ENCODE measurements at places on chromosomes 1 and 21. TPM values are rescaled to one million over a fixed set of nuclear protein-coding genes. Genes with fewer than 3 reads are reported as not detected.

The LRRIQ3 gene
- total RNA-seq, result 0.32 TPM

The LCE6A gene
- total RNA-seq, result not detected

The MFAP2 gene
- 70.2 TPM for total RNA-seq

The BTF3L4 gene
- total RNA-seq, result 76.4 TPM

The SMCP gene
- total RNA-seq, result not detected

The ZNF593OS gene
- total RNA-seq, result 0.32 TPM

The ITLN2 gene
- total RNA-seq, result not detected

GRCh38 chr21:39612233-39613040, at the start of gene B3GALT5:
B3GALT5 (plus strand) TSS chr21:39612940; CDS start chr21:39660560, 47,620 bp downstream.
- DNase-seq, result peak; percentile 35

DNA sequence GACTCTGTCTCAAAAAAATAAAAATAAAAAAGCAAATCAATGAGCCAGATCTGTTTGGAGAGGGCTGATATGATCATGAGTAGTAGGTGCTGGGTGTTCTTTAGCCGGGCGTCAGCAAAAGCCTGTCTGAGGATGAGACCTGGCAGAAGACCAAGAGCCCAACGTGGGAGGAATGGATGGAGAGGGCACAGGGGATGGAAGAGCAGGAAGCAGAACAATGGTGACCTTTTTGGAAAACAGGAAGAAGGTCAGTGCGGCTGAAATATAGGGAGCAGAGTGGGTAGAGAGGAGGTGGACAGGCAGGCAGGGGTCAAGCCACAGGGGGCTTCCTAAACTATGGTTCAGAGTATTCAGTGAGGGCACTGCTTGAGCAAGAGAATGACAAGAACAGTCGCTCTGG, 30.9 kb downstream of the VWA5B1 start:
- no peak for DNase-seq

DNA sequence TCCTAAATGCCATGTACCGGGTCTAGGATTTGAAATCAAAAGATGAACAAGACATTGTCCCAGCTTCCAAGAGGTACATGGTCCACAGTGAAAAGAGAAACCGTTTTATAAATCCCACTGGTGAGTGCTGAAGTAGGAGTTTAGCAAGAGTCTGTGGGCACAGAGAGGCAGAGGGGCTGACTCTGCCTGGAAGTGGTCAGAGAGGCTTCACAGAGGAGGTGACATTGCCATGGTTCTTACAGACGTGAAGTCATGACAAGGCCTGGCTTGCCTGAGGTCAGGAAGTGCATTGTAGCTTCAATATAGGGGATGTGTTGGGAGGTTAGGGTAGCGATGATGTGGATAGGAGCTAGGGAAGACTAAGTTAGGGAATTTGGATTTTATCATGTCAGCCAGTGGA, 28.4 kb downstream of the MAPKAPK2 start:
- no peak for DNase-seq

GRCh38 chr1:62621907-62622306, 24.6 kb downstream of the ANGPTL3 start:
- DNase-seq, result peak; percentile 93

DNA sequence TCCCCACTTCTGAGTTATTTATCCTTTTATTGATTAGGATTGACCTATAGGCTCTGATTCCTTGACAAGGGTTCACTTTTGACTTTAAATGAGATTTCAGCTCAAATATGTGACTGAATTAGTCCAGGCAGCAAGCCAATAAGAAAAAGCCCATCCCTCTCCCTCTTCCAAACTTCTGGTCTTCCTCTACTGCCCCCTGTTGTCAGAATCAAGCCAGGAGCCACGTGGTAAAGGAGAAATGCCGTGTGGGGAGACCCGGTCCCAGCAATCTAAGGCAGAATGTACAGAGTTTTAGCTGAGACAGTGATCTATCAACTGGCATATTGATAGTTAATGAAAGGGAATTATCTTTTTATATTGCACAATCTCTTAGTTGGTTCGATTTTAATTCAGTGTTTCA, 5.2 kb downstream of the ADAMTS5 start:
- no peak for DNase-seq

GRCh38 chr1:213953806-213954205, 34.0 kb upstream of the PROX1 start:
- no peak for DNase-seq

GRCh38 chr1:220003610-220004299, 42.5 kb downstream of the EPRS1 start:
- DNase-seq, result no peak

GRCh38 chr1:7912743-7913557, 27.7 kb downstream of the TNFRSF9 start:
- no peak for DNase-seq

DNA sequence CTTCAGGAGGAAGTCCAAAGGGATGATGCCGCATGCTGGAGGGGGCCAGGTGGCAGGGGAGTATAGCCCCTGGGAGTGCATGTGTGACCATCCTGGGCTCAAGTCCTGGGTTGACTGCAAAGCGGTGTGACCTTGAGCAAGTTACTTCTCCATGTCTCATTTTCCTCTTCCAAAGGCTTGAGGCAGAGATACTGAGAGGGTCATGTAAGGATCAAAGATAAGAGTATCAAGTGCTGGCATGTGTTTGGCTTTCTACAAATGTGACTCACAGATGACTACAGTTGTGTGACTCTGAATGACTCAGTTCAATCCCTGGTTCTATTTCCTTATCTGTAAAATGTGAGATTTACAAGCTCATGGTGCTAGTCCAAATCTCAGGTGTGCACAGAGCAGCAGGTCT, 26.1 kb downstream of the PROK1 start:
- DNase-seq, result peak; percentile 61

GRCh38 chr1:20076710-20077461, 6.9 kb downstream of the PLA2G5 start:
- no peak for DNase-seq

DNA sequence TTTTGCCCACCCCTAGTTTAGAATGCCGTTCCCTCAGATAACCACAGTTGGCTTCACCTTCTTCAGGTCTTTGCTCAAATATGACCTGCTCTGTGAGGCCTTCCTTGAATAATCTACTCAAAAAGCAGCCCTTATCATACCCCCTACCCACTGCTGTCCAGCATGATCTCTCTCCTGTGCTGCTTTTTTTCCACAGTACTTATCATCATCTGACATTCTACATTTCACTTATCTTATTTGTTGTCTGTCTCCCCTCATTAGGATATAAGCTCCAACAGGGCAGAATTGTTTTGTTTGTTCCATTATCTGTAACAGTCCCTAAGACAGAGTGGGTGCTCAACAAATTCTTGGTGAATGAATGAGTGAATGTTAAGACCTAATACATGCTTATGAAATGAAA, 18.1 kb downstream of the USP24 start:
- no peak for DNase-seq

DNA sequence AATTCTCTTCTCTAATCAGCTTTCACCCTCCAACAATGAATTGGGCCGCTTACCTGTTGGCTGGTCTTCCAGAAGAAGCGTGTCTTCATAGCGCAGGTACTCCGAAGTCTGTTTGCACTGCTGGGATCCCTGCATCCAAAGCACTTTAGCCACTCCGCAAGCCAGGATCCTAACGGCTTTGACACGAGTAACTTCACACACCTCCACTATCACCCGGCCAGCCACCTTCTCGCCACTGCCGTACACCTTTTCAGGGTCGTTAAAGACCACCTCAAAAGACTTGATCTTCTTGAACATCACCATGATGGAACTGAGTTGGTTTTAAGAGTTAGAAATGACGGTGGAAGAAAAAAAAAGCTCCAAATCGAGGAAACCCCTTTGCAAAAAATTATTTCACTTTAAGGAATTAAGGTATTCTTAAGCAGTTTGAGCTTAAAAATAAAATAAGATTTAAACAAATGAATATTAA, 381 bp downstream of the TXNIP start:
- no peak for DNase-seq

- no peak for DNase-seq
These were observed 24.9 kb upstream of the TADA1 start for GRCh38 chr1:166900987-166901386.

- no peak for DNase-seq
These were observed 86.4 kb downstream of the RUNX1 start for GRCh38 chr21:34962586-34963222.

DNA sequence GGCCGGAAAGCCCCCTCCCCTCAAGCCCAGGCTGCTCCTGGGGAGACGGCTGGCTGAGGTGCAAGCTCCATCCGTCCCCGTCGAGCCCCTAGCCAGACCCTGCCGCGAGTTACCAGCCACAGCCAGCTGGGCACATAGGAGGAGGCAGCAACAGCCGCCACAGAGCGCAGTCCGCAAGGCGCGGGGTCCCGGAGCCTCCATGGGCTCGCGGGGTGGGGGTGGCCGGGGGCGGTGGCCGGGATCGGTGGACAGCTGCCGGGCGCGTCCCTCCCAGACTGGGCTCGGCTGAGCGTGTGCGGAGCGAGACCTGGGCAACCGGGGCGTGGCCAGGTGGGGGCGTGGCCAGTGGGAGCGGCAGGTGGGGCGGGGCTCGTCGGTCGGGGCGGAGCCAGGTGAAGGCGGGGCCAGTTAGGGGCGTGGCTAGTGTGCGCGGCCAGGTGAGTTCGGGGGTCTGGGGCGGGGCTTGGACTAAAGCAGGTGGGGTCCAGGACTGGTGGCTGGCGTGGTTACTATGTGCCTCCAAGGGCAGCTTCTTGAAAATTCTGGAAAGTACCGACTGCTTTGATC, at the start of gene CD164L2:
CD164L2 (minus strand) TSS at position 295 of the 567 bp plus-strand sequence; CDS start at position 201, 94 bp downstream.
- no peak for DNase-seq

DNA sequence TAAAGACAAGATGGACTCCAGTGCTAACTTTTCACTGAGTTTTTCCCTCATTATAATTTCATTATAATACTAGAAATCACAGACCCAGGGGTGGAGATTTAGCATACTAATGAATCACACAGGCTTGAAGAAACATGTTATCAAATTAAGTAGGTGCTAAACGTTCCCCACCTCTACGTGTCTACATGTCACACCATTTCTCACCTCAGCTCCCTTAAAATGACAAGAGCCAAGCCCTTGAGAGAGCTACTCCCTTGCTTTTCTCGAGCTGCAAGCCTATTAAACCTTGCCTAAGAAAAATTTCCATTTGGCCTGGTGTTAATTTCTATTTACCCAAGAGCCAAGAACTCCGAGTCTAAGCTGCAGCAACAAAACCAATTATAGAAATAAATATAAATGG, 396.3 kb upstream of the NEGR1 start:
- no peak for DNase-seq

- no peak for DNase-seq
These were observed 166.2 kb downstream of the ASTN1 start for GRCh38 chr1:176998183-176998795.

GRCh38 chr1:31593770-31594632, 17.7 kb downstream of the TINAGL1 start:
- peak; percentile 78 for DNase-seq

DNA sequence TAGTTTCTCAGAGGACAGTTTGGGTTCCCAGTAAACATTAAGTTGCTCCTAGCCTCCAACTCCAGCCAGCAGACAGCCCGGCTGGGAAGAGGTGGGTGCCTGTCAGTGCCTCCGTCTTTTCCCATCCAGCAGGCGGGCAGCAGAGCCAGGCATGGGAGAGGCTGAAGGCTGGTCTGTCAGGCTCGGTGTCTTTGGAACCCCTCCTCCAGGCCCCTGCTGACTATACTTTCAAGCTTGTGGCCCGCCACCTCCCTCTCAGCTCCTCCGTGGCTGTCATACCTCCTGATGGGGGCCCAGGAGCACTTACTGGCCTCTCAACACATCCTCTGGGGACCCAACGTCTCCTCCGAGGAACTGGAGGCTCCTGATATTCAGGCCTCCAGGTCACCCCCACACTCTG, 140.9 kb downstream of the ACTL8 start:
- DNase-seq, result no peak

Measured in fibroblast of villous mesenchyme (primary cell).